ENCODE measurements at places on chromosomes 4 and X.

GRCh38 chr4:151165205-151166000 lies 66.0 kb downstream of the RPS3A start:
- no peak for DNase-seq

GRCh38 chrX:45524296-45524695 lies 323.6 kb upstream of the DIPK2B start:
- no peak for DNase-seq

GRCh38 chrX:7263961-7264360 lies 116.0 kb upstream of the PUDP start:
- no peak for DNase-seq

- no peak for DNase-seq
Observed at GRCh38 chrX:130418740-130419139, 17.0 kb downstream of the RBMX2 start.

DNA sequence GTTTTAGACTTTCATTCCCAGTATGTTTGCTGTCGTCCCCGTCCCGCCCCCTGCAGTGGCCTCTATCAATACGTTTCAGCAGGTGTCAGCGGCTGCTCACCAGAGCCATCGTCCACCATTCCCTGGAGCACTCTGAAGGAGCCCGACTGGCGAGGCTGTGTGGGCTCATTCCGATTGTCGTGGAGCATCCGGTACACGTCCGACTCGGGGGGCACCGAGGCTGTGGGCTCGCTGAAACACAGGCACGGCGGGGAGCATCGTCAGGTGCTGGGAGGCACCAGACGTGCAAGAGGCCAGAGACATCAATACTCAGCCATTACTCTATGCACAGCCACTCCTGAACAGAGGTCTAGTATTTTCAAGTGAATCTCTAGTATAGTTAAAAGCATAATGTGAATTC lies 28.9 kb downstream of the PDLIM3 start:
- no peak for DNase-seq

Measured in NCI-H187 treated with DMSO at 0.1 percent for 48 hours (cell line).